ENCODE measurements at places on chromosomes 7 and 10.
A peak's percentile ranks its signal among the peaks of the same experiment; 100 is the strongest.

DNA sequence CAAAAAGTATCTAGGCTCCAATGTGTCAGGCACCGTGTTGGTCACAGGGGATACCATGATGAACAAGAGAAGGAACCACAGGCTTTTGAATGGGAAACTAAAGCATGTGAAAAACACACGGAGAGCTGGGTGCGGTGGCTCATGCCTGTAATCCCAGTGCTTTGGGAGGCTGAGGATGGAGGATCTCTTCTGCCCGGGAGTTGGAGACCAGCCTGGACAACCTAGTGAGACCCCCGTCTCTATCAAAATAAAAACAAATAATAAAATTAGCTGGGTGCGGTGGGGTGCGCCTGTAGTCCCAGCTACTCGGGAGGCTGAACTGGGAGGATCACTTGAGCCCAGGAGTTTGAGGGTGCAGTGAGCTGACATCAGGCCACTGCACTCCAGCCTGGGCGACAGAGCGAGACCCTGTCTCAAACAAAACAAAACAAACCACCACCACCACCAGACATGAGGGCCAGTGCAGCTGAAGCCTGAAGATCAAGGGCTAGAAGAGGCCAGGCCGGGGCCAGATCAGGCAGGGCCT, 611 bp upstream of the COPS6 start:
- no peak for DNase-seq

DNA sequence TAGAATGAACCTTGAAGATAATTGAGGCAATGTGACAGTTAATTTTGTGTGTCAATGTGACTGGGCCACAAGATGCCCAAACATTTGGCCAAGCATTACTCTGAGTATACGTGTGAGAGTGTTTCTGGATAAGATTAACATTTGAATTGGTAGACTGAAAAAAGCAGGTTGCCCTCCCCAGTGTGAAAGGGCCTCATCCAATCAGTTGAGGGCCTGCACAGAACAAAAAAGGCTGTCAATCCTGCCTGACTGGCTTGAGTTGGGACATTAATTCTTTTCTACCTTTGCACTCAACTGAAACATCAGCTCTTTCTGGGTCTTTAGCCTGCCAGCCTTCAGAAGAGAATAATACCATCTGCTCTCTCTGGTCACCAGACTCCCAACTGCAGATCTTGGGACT, 56.6 kb upstream of the PDE1C start:
- no peak for DNase-seq

DNA sequence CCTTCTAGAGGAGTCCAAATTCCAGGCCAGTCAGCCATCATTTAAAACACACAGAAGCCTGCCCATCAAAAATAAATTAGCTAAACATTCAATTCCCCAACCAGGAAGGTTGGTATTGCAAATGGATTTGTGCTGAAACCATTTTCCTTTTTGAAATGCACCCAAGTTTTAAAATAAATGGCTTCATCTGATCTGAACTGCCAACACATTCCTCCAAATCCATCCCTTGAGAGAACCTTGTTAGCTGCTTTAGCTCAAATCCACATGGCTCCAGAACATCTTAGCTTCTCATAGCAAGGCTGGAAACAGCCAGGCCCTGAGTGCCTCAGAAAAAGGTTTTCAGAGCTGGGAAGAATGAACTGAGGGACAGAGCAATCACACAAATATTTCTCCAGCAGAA, 306.3 kb downstream of the FZD1 start:
- DNase-seq: no peak

DNA sequence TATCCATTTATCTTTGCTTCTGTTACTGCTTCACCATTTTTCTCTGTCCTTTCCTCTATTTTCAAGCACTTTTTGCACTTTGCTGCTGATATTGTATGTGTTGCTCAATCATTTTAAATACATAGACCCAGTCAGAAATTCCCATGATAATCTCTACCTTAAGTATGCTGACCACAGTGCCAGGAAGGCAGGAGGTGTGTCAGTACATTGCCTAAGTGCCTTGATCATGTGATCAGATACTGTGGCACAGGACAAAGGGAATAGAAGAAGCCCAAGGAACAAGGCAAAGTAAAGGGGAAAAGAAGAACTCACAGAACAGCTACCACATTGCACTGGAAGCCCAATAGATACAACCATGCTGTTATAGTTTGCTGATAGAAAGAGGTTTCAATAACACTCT, 53.7 kb upstream of the CD36 start:
- DNase-seq: peak; percentile 7

- DNase-seq: peak; percentile 68
Observed at GRCh38 chr7:140300243-140301136, 97.8 kb downstream of the SLC37A3 start.

GRCh38 chr7:147570390-147570789, 1020.2 kb upstream of the C7orf33 start:
- no peak for DNase-seq

- DNase-seq: peak; percentile 38
Observed at GRCh38 chr7:142420554-142421362, 162.9 kb upstream of the PRSS58 start.

GRCh38 chr10:58508316-58508715, 4.4 kb upstream of the BICC1 start:
- DNase-seq: no peak

All from suppressor macrophage treated with lipopolysaccharide for 1 hour (primary cell).